ENCODE measurements at places on chromosomes 11 and 22.

GRCh38 chr11:111846063-111846462 lies 25.3 kb downstream of the ALG9 start:
- DNase-seq: no peak

- DNase-seq: no peak
These were observed 71.1 kb upstream of the OLFML1 start for GRCh38 chr11:7413961-7414915.

- no peak for DNase-seq
These were observed 4.5 kb downstream of the MYEOV start for GRCh38 chr11:69298267-69299022.

DNA sequence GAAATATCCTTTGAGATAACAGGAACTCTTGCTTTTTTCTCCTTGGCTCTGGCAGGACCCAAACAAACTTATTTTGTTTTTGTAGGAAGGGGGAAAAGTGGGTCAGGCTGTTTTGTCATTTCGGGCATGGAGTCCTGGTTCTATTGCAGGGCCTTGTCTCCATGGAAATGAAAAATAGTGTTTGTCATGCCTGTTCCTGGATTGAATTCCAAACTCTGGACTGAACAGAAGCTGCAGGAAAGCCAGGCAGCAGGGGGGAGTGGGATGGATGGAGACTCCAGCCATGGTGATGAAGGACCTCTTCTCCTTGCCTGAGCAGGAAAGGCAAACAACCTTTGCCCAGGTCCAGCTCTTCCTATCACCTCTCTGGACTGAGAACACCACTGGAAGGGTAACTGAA lies 87.0 kb downstream of the SCN3B start:
- no peak for DNase-seq

DNA sequence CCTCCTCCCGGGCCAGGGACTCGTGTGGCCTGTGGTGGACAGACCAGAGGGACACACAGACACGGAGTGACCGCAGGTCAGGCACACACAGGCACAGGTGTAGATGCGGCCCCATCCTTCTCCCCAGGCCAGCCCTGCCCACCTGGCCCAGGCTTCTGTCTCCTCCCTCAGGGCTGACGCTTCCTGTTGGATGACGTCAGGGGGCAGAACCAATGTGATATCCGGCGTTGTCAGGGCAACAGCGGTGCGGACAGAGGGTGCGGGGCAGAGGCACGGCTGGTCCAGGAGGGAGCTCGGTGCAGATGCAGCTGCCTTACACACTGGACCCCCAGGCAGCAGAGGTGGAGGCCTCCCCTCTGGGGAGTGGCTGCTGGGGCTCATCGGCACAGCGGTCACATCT lies 2.9 kb upstream of the TUBGCP6 start:
- DNase-seq: peak; percentile 73

- DNase-seq: no peak
These were observed 722 bp upstream of the KRTAP5-2 start for GRCh38 chr11:1598816-1599215.

- DNase-seq: no peak
These were observed 6.1 kb downstream of the ZNF408 start for GRCh38 chr11:46706886-46707285.

DNA sequence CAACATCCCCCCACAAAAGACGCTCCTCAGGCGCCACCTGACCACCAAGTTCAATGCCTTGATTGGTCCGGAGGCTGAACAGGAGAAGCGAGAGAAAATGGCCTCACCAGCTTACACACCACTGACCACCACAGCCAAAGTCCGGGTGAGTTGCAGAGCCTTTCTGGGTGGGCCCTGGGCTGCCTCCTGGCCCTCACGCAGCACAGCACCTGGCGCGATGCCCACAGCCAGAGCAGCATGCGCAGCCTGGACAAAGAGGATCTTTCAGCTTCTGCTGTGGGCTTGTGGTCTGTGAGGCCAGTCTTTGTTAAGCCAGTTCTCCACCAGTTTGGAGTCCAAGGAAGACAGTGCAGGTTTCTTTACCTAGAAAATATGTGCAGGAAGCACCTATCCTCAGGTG lies 21.6 kb downstream of the CYB5R2 start:
- no peak for DNase-seq

DNA sequence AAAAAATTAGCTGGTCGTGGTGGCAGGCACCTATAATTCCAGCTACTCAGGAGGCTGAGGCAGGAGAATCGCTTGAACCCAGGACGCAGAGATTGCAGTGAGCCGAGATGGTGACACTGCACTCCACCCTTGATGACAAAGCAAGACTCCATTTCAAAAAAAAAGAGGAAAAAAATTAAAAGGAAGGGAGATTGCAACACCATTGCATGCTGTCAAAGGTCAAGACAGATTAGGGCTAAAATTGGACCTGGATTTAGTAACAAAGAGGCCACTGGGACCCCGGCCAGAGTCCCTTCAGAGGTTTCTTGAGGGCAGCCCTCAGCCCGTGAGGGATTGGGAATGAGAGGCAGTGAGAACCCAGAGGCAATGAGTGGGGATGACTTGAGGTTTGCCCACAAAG lies 8.2 kb upstream of the MAFF start:
- DNase-seq: no peak

- no peak for DNase-seq
These were observed 26.3 kb downstream of the KLHL22 start for GRCh38 chr22:20469110-20469868.

- DNase-seq: no peak
These were observed 56.6 kb downstream of the BMAL1 start for GRCh38 chr11:13334034-13334786.

DNA sequence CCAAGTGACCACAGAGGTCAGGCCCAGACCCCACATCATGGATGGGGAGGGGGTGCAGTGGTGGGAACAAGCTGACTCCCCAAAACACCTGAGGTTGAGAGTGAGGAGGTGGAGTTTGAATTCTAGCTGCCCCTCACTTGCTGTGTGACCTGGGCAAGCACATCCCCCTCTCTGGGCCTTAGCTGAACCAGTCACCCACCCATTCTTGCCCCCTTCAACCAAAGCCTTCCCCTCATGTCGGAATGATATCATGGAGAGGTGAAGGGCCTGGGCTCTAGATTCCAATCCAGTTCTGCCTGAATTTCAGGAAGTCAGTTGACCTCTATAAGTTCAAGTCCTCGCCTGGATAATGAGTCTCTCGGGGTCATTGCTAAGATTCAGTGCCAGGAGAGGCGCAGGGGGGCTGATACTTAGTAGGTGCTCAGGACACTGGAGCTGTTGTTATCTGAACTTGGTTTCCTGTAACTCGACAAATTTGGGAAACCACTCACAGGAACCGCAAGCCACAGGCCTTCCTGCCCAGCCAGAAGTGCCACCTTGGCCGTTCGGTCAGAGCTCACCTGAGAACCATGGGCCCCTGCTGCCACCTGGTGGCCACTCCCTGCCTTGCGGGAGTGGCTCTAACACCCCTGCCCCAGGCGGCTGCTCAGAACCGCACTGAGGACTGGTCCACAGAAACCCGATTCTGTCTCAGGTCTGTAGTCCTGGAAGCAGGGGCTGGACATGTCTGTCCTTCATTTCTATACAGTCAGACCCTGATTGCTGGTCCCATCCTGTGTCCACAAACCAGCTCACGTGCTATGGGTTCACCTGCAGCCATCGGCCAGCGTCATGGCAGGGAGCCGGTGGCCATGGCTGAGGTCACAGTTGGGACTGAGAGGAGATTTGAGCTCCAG lies 6.9 kb downstream of the CDC42EP1 start:
- DNase-seq: peak; percentile 12

- DNase-seq: no peak
These were observed 21.0 kb upstream of the RAB30 start for GRCh38 chr11:83092488-83093384.

DNA sequence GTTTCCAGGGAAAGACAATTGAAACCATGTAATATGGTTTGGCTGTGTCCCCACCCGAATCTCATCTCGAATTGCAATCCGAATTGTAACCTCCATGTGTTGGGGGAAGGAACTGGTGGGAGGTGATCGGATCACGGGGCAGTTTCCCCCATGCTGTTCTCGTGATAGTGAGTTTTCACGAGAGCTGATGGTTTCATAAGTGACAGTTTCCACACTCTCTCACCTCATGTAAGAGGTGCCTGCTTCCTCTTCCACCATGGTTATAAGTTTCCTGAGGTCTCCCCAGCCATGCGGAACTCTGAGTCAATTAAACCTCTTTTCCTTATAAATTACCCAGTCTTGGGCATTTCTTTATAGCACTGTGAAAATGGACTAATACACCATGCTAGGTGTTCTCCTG lies 148.3 kb upstream of the CADM1 start:
- DNase-seq: no peak

DNA sequence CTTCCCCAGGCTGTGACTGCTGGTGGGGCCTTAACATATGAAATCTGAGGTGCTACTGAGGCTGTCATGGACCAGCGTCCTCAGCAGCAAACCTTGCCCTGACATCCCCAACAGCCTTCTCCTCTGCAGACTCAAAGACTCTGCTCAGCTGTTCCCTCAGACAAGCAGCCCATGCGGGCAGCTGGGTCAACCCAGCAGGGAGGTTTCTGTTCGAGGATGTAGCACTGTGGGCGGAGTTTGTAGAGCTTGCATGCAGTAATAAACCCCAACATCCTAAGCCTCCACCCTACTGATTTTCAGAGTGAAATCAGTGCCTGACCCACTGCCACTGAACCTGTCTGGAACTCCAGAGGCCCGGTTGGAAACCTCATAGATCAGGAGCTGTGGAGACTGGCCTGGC lies 88.8 kb upstream of the XKR3 start:
- no peak for DNase-seq

GRCh38 chr11:127943763-127944162 lies 643.6 kb downstream of the ETS1 start:
- no peak for DNase-seq

GRCh38 chr11:2855162-2855561 lies 30.4 kb downstream of the CDKN1C start:
- no peak for DNase-seq

DNA sequence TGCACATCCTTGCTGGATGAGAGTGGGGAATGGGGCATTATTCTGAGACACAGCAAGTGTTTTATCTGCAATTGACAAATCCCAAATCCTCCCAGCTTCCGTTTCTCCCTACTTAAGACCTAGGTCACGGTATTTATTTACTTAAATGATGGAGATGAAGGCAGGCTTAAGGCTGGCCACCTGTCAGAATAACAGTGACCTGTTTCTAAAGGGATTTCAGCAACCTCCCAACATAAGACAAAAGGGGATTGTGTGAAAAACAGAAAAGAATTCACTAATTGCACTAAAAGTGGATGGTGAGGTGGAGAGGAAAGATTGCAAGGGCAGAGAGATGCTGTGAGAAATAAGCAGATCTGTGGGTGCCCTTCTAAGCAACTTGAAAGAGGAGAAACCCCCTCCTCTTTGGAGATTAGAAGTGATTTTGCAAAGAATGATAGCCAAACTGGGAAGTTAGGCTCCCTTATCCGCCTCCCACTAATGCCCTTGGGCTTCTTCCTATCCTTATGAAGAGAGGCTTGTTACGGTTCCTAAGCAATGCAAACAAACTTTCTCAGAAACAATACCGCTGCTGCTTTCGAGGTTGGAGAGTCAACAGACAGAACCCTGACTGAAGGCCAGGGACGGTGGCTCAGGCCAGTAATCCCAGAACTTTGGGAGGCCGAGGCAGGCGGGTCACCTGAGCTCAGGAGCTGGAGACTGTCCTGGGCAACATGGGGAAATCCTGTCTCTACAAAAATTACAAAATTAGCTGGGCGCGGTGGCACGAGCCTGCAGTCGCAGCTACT lies 84.3 kb downstream of the ARL14EP start:
- no peak for DNase-seq

- DNase-seq: no peak
These were observed 83.4 kb downstream of the TRIM51G start for GRCh38 chr11:48900131-48900800.

DNA sequence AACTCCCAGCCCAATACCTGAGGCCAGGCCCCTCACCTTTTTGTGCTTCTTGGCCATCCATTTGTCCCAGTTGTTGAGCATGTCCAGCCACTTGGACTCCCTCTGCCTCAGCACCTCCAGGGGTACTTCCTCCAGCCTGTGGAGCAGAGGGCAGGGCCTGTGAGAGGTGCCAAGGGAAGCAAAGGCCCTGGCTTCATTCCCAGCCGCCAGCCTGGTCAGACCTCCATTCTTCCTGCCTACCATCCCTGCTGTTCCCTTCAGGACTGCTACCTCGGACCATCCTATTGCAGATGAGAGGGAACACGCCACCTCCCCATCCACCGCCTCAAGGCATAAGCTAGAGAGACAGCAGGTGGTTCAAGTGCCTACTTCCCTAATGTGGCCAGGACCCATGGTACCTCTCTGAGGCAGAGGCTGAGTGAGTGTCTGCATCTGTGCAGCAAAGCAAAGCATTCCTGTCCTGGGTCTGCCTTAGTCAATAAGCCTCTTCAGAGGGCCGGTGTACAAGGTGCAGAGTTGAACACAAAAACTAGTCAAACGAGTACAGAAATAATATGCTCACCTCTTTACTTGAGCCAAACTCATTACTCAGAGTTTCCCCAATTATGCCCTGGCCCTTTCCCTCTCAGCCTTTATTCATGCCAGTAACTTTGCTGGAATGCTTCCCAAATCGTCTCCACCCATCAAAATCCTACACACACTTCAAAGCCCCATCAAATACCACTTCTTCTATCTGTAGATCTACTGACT lies 15.4 kb upstream of the CASTOR1 start:
- no peak for DNase-seq

- no peak for DNase-seq
These were observed 11.9 kb upstream of the PHF21A start for GRCh38 chr11:46133119-46133518.

GRCh38 chr11:131495423-131495822 lies 125.0 kb downstream of the NTM start:
- no peak for DNase-seq

GRCh38 chr11:57530596-57531507 lies at the start of gene TIMM10:
TIMM10 (minus strand) TSS chr11:57530754; CDS start chr11:57530189, 565 bp downstream.
- peak; percentile 83 for DNase-seq

DNA sequence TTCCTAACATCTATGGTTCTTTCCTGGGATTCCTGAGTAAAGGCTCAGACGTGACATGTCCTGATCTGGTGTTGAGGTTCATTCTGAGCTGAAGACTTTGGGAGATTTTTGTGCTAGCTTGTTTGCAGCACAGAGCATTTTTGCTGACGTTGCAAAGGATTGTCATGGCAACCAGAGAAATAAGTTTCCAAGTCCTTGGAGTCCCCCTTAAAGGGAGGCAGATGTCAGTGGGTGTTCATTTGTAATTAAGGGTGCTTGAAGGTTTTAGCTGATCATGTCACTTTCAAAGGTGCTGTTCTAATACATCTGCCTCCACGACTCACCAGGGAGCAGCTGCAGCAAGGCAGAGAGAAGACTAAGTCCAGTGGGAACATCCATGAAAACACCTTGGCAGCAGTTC lies 5.4 kb upstream of the SYN3 start:
- DNase-seq: no peak

- no peak for DNase-seq
These were observed 44.2 kb upstream of the AMPD3 start for GRCh38 chr11:10410844-10411200.

- DNase-seq: no peak
These were observed 4.6 kb downstream of the GATD1 start for GRCh38 chr11:772429-773390.

DNA sequence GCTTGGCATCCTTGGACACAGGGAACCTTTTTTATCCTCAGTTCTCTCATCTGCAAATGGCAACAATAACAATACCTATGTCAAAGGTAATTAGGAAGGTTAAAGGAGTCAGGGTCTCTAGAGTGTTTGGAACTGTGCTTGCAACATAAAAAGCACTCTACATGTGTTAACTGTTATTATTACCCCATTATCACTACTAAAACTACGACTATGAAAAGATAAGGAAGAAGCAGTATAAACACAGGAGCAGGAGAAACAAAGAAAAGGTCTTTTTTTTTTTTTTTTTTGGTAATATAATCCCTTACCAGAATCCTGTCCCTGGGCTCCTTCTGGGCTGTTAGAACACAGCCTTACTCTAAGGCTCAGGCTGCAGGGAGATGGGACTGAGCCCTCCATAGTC lies 348.2 kb downstream of the CADM1 start:
- DNase-seq: no peak
